DMS153 (cell line): ENCODE measurements at places on chromosomes 5 and 9.

- no peak for DNase-seq
Measured at GRCh38 chr5:16754601-16755000, 137.8 kb upstream of the RETREG1 start.

DNA sequence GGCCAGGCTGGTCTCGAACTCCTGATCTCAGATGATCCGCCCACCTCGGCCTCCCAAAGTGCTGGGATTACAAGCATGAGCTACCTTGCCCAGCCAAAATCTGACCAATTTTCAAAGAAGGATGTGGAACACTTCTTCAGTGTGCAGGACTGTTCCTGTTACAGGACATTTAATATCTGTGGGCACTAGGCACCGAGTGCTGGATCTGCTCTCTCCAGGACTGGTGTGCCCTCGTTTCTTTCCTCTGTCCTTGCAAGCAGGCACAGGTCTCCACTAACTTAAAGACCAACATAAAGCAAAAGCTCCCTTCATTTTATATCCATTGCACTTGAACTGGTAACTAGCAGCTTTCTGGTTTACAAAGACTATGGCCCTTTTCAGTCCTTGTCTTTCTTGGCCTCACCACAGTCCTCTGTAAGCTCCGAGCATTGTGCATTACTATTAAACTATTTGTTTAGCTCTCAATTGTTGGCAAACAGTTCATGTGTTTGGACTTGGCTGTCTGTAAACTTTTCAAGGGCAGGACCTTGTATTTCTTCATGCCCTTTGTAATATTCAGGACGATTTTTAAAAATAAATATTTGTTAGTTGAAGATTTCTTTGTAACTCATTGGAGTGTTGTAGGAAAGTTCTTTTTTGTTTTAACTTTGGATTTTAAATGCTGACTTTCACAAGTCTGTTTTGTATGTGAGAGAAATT, 37.3 kb downstream of the ARHGEF28 start:
- no peak for DNase-seq

GRCh38 chr5:38110130-38110529, 148.2 kb upstream of the EGFLAM start:
- no peak for DNase-seq

DNA sequence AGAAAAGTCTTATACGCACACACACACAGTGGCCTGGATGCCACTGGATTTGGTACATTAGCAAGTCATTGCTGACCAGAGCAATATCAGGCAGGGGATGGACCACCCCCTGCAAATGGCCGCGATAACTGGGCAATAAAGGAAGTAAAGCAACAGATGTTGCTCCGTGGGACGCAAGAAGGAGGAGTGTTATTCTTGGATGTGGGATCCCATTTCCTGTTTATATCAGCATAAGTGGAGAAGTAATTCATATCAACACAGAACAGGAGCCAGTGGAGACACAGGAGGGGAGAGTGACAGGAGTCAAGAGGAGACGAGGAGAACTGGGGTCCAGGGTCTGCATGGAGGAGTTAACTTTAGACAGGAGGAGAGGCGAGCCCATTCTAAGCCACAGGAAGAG, 18.4 kb downstream of the RUFY1 start:
- no peak for DNase-seq

DNA sequence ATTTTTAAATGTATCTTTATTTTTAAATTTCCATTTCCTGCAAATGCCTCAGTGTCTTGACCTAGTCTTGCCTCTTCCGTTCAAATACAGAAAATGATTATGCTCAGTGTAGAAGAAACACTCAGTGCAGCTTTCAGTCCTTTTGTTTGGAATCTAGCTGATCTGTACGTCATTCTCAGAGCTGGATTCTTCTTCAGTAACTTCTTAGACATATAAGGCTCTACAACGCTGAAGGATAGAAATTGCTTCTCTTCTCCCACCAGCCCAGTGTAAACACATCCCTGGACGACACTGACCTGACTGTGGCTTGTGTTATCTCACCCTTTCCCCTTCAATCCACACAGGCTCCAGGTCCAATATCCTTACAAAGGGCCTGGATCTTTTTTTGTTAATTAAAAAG, 3.2 kb upstream of the ALDH1B1 start:
- no peak for DNase-seq

GRCh38 chr9:103900466-103900865, 193.6 kb upstream of the SMC2 start:
- DNase-seq: no peak

- no peak for DNase-seq
Measured at GRCh38 chr9:110688329-110688728, 19.7 kb downstream of the MUSK start.

DNA sequence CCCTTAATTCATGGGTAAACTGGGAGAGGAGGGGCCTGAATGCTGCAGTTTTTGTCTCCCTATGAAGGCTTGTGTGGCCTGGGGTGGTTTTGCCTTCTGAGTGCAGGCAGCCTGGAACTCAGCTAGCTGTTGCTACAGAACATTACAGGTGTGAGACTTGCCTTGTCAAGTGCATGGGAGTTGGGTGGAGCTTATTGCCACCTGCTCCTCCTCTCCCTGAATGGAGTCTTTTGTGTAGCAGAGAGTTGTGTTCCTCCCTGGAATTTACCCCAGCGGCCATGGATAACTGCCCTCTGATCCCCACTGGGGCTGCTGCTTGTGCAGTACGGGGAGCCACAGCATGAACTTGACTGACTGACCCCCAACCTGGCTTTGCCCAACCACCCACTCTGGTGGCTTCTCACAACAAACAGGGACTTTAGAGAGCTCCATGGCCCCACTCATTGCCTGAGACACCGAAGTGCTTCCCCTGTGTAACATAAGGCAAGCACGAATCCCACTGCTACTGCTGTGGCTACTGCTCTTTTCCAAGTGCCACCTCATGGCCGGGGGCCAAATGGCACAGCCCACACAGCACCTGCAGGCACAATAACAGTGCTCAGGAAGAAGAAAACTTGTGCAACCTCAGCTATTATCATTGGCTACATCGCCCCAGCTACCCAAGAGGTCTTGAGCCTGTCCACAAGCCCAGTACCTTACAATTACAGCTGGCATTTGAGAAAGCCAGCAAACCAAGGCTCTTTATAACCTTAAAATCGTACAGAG, 942.9 kb downstream of the CDH18 start:
- DNase-seq: no peak

DNA sequence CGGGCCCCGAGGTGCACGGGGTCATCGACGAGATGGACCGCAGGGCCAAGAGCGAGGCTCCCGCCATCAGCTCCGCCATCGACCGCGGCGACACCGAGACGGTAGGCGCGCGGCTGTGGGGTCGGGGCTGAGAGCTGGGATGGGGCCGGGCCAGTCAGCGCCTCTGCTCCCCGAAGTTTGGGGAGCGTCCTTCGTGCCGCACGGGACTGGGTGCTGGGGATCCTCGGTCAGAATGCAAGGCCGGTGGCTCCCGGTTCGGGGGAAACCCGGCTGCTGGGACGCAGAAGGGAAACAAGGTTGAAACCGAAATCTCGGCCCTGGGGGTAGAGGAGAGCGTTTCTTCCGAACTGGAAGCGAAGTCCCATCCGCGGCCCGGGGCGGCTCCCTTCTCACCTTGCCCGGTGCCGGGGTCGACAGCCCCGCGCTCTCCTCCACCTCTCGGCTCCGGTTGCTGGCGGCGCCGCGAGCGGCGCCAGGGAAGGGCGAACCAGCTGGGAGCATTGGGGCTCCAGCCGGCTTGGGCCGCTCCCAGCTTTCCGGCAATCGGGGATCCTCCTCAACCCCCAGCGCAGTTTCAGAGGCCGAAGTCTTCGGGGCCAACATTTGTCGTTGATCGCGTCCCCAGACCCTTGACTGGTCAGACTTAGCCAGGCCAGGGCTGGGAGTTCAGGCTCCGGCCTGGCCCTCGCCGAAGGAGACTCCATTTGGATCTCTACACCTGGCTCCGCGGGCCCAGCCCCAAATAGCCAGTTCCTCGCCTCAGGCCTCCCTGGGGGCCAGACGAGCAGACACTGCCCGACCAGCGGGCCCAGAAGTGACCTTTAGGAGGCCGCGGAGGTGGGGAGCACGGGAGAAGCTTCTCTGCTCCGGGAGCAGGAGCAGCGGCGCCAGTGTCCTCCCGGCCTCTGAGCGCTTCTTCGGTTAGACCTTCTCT, 1.1 kb downstream of the LHX2 start:
- DNase-seq: no peak

DNA sequence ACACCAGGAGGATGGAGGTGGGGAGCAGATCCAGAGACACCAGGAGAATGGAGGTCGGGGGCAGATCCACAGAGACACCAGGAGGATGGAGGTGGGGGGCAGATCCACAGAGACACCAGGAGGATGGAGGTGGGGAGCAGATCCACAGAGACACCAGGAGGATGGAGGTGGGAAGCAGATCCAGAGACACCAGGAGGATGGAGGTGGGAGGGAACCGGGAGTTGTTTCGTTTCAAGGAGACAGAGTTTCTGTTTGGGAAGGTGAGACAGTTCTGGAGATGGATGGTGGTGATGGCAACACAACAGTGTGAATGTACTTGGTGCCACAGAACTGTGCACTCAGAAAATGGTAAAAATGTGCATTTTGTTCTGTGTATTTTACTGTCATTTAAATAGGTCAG, 9.0 kb upstream of the INPP5E start:
- no peak for DNase-seq

DNA sequence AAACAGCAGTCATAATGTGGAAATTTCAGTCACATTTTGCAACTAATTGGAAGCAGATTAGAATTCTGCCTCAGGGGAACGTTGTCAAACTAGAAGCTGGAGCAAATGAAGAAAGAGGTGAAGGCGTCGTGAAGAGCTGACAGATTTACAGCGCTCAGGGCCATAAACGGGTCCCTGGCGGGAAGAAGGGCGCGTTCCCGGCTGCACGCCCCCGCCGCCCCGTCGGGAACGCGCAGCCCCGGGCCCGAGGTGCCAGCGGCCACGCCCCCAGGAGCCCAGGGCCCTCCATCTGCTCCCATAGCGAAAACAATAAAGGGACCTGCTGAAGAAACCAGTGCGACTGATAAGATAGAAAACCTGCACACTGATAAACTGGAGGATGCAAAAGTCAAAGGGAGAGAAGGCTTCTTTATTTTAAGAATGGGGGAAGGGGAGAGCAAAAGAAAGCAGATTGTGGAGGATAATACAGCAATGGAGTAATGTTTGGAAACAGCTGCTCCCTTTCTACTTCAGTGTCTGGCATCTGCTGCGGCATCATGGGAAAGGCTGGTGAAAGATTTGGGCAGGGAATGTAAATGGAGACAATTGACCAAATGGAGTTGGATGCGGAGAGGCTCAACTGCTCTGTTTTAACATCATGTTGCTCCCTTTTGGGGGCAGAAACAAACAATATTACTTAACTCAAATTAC, 11.1 kb downstream of the ZNF608 start:
- DNase-seq: no peak

DNA sequence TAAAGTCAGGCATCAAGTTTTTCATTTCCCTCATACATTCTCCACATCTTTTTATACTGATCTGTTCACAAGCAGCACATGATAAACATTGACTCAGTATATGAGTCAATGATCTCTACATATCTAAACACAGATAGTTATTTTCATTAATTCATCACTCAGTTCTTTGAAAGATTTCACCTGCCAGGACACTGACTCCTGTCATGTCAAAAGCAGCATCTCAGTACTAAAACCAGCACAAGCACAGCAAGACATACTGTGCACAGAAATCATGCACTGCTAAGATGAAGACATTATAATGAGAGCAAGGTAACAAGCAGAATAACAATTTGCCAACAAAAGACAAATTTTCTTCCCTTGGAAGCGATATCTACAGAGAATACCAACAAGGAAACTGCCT, 206.1 kb upstream of the COX7C start:
- no peak for DNase-seq

DNA sequence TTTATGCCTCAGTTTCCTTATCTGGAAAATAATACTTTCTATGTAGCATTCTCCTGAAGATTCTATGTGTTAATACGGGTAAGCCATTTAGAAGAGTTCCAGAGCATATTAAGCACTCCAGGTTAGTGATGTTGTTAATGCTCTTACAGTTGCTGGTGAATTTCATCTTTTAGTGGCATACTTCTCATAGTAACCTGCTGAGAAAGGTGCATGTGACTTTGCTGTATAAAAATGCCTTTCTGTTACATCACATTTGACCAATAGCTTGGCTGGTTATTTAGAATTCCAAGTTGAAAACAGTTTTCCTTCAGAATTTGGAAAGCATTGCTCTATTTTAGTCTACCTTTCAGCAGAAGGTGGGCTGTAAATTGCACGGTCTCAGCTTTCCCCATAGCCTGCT, 27.2 kb downstream of the GCNT1 start:
- DNase-seq: no peak

DNA sequence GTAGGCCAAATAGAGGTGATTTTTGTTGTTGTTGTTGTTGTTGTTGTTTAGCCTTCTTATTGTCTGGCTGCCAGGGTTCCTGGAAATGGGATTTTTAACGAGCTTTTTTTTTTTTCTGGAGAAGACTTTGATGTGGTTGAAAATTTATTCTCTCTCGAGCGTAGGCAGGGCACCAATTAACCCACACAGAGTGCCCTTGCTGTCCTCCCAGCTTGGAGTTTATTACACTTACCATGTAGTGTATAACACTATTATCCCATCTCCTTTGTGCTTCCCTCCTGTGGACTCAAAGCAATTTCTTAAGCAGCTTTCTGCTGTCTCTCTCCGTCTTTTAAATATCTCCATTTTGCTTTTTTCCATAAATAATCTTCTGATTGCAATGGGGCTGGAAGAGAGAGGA, 57.4 kb downstream of the OR2K2 start:
- DNase-seq: no peak

GRCh38 chr5:58875599-58875998, 292.7 kb downstream of the RAB3C start:
- no peak for DNase-seq

DNA sequence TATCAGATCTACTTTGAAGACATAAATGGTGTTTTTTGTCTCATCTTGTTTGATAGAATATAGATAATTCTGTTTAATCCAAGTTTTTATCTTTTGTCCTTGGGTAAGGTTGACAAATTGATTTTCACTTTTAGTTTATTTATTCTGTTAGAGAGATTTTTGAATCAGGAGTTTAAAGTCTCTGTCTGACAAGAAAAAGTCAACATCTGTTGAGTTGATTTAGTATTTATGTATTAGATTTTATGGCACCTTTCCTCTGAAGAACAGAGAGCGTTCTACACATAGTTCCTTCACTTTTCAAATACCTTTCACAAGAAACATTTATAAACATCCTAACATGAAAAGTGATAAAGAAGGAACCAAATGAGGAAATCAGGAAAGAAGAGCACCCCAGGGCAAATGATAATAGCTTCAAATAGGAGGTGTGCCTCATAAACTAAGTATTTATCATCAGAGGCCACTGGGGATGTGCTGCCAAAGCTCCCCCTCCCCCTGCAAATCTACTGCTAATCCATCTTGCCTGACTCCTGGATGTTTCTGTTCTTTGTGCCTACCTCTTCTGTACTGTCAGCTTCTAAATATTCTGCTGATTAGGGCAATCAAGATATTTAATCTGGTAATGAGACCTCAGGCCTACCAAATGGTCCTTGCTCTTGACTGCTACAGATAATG, 457.7 kb upstream of the CHD1 start:
- DNase-seq: no peak
